GM03348 (cell line): ENCODE measurements at places on chromosomes 6 and 20.

DNA sequence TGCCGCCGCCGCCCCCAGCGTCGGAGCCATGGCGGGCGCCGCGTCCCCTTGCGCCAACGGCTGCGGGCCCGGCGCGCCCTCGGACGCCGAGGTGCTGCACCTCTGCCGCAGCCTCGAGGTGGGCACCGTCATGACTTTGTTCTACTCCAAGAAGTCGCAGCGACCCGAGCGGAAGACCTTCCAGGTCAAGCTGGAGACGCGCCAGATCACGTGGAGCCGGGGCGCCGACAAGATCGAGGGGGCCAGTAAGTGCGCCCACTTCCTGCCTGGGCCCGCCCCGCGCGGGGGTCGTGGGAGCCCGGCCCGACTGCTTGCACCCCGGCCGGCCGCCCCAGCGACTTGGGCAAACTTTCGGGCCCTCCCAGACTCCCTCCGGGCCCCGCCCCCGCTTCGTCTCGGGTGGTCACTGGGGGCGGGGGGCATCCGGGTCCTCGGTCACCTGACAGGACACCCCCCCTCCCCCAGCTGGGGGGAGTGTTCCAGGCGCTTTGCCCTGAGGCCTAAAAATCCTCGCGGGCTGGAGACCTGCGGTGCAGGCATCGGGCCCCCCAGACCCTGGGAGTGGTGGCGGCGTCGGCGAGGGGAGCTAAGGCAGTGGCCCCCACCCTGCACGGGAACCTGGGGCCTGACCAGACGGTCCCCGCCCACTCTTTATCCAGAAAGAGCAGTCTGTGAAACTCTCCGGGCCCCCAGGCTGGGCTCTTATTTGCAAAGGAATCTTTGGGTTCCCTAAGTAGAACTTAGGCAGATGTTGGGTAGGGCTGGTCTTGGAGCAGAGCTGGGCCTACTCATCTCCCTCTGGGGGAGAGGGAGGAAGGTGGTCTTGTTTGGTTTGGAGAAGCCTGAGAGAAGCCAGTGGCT is 501 bp downstream of the PLCG1 start:
- DNase-seq = peak; percentile 83

DNA sequence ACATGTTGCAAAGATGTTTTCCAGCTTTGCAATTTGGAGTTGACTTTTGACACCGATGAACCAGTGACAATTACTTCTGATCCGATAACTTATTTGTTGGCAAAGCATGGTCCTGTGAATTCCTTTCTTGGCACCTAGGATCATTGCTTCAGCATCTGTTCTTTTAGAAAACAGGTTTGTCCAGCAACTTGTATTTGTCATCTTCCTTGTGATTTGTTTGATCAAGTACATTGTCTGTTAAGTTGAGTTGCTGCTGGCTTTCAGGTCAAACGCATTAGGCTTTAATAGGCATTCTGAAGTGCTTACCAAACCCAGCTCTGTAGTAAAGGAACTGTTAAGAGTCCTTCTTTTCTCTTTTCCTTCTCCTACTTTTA is 192.4 kb upstream of the ZNF217 start:
- no peak for DNase-seq

DNA sequence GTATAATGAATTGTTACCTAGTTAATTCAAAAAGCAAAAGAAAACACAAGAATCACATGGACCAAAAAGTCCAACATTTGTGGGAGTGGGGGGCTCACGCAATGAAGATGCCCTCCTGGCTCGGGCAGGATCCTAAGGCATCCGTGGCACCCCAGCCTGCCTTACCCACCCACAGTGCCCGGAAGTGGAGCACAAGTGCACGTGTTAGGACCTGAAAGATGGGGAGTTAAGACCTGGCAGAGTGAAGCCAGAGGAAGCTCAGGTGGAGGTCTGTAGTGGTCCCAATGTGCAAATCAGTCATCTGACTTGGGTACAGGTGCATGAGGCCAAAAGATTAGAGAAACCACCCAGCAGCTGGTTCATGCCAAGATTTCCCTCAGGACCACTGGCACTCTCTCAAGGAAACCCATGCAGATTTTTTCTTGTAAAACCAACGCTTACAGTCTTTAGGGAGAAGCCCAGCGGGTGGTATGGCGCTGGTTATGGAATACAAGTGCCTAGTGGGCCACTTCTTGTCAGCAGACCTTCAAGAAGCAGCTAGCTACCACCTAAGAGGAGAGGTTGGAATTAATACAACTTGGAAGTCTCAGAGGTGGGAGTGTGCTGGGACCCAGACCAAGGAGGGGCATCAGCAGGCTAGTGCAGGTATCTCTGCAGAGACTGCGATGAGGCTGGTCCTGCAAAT is 42.1 kb downstream of the BFSP1 start:
- no peak for DNase-seq

DNA sequence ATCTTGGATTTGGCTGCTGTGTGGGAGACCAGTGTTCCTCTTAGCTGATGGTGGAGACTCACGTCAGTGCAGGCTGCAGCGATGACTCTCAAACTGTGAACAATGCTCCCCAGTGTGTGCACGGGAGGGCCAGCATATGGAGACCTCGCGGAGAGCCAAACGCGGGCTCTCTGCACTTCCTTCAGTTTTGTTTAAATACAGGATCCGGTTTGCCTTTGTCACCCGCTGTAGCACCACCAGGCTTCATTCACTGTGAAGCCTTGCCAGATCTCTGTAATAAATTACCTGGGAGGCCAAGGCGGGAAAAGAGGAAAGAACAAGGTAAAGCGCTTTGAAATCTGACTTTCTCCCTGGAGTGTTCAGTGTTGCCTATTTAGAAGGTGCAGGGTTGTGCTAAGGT is 30.7 kb upstream of the TMEM14A start:
- peak; percentile 27 for DNase-seq

- no peak for DNase-seq
These were observed 31.7 kb downstream of the PAK5 start for GRCh38 chr20:9807136-9807535.

DNA sequence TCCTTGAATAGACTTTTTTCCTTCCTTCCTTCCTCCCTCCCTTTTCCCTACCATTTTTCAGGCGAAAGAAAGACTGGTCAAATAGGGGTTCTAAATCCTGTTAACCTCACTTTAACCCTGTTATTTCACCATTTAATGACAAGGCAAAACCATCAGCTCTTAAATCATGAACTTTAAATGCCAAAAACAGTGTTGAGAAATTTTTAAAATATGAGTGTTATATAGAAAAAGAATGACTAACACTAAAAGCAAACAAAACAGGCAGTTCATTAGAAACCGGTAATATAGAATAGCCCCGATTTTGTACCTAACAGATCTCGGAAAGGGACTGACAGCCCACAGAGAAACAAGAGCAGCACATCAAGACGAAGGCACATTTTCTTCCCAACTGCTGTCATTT is 57.4 kb upstream of the CEP85L start:
- peak; percentile 26 for DNase-seq

- DNase-seq = no peak
These were observed 19.7 kb downstream of the ZKSCAN3 start for GRCh38 chr6:28369463-28369862.

- no peak for DNase-seq
These were observed 6.0 kb downstream of the MMP24OS start for GRCh38 chr20:35271904-35272303.

- DNase-seq = no peak
These were observed 465.2 kb downstream of the PHF3 start for GRCh38 chr6:64100702-64101303.

DNA sequence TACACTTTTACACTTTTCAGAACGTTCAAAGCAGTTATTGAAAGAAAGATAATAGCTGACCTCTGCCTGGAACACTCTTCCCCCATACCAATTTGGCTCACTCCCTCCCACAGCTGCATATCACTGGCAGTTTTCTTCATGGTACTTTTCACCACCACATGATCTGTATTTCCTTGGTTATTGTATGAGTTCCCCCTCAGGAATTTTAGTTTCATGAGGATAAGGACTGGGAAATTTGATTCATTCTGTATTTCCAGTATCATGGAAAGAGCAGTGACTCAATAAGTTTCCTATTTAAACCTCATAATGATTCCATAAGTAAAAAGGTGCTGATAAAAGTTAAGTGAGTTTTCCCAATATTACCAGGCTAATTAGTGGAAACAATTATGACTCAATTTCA is 16.0 kb downstream of the HTR1B start:
- DNase-seq = no peak

DNA sequence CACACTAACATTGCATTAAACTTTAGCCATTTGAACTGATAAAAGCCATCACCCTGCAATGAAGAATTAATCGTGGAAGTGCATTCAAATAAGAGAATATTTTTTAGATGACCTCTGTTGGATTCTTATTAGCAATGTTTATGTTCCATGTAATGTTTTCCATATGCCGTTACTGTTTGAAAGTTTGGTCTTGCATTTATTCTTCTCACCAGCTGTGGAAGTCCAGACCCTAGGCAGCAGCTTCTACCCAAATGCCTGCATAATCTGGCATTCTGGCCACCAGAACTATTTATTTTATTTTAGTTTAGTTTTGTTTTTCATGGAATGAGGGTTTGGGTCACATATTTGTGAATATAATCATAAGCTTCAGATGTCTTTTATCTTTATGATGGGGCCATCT is 140.4 kb downstream of the SAMD5 start:
- DNase-seq = no peak

DNA sequence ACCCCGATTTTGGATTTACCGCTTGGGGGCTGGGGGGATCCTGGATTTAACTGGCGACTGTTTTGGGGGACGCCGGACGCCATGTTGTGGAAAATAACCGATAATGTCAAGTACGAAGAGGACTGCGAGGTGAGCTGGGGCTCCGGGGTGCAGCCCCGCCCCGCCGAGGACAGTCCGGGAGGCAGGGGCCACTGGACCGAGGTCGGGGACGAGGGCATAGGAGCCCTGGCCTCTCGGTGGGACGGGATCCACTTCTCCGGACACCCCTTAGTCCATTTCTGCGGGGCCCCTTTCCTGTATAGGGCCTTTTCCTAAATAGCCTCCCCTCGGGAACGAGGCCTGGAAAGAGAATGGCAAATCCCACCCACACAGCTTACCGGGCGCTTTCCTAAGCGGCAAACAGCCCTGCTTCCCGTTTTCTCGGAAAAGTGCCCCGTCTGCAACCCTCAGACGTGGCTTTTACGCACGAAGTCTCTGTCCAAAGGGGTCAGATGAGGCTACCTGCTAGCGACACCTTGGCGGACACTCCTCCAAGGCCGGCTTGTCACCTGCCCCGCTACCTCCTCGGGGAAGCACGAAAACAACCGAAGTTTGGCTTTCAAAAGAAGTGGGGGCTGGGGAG is 469 bp downstream of the TFAP2C start:
- no peak for DNase-seq

DNA sequence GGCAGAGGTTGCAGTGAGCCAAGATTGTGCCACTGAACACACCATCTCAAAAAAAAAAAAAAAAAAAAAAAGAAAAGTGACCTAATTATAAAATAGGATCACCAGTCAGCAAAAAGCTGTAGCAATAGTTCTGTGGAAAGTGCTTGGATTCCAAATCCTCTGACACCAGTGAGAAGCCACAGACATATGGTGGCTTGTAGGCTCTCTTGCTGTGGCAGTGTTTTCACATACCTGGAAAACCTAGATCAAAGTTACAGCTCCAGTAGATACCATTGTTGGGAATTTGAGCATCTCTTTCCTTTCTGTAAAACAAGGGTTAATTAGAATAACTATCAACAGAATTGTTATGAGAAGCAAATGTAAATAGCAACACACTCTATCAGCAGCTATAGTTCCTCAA is 4.1 kb downstream of the CCDC170 start:
- DNase-seq = no peak

DNA sequence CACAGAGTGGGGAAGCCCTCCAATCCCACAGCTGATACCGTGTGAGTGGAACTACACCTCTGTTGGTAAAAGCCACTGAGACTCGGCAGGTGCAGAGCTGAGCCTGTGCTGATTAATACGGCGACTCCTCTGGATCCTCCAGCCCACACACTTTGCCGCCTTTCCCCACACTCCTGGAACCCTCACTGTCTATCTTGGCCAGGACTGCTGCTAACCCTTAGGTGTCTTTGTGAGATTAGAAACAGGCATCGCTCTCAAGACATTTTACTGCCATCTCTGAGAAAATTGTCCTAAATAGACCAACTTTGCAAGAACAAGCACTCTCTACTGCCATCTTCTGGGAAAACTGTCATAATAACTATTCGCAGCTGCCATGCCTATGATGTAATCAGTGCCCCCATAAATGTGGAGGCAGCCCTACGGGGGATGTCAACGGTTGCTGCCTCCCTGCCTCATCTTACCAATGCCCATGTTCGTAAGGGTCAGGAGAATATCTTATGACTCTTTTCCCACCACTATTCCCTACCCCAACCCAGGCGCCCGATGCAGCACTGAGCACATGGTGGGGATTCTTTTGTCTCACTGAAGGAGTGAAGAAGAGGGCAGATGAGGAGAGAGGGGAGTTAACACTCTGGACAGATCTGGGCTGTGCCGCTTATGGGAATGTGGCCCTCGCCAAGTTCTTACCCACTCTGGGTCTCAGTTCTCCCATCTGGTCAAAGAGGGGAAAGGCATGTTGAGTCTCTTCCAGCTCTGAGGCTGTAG is 26.1 kb upstream of the KCNB1 start:
- DNase-seq = peak; percentile 73

DNA sequence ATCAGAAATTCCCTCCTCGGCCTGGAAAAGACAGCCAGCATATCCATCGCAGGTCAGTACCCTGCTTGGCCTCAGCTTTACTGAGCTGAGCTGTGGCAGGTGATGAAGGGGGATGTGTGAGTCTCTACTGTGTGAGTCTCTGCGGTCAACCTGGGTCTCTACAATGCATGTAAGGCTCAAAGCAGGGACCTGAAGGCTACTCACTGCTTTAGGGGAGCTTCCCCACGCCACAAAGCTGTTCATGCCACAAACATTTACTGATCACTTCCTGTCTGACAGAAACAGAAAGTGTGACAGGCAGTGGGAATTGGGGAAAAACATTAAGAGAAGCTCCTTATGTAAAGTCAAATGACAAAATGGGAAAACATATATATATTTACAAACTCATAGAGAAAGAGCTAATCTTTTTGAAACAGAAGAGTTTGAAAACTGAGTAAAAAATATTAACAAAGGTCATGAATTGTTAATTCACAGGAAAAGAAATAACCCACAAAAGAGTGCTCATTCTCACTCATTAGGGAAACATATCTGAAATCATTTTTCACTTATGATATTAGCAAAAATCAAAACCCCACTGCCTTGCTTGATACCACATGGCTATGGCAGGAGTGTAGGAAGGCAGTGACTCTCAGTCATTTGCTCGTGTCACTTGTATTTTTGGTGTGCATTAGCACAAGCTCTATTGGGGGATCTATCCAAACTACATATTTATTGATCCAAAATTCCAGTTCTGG is 5.8 kb downstream of the BTN3A3 start:
- DNase-seq = no peak

GRCh38 chr20:18634501-18634900 is 46.6 kb downstream of the DTD1 start:
- DNase-seq = no peak

- DNase-seq = no peak
These were observed 39.6 kb downstream of the FAM217A start for GRCh38 chr6:4039348-4039747.

DNA sequence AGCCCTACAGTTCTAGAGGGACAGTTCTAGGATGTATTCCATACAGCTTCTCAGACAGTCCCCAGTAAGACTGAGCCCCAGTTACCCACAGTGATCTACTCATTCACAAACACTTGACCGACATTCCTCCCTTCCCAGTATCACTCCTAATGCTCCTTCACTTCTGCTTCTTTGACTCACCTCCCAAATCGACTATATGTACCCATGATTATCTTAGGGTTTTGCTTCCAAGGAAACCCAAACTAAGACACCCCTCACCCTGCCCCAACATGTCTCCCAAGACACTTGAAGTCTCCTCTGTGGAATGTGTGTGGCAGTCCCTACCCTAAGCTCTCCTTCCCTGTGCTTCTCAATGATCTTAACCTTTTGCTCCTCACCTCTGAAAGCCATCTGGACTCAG is 23.6 kb upstream of the TGM6 start:
- no peak for DNase-seq
